Activated CD8-positive, alpha-beta memory T cell treated with anti-CD3 and anti-CD28 coated beads for 48 hours (primary cell): ENCODE measurements at places on chromosomes 11 and 22.

- no peak for DNase-seq
These were observed 3.2 kb upstream of the CST6 start for GRCh38 chr11:66008468-66009101.

- DNase-seq = no peak
These were observed 426.4 kb upstream of the FAT3 start for GRCh38 chr11:91798240-91798639.

DNA sequence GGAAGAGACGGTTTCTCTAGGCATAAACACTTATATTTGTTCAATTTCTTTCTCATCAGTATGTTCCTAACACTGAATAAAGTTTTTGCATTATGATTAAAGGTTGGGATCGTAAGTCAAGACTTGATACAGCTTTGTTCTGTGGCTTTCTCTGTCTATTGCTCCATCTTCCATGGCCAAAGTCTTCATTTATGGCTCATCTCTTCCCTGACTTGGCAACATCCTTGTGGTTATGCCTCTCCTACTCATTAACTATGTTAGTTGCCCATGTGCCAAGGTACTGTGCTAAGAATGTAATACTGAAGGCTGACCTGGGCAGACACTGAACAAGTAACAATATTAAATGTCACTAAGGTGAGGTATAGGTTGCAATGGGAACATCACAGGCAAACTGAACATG, 1.6 kb upstream of the ACCSL start:
- DNase-seq = no peak

- no peak for DNase-seq
These were observed 82.0 kb upstream of the OR5AK2 start for GRCh38 chr11:56906683-56907148.

- no peak for DNase-seq
These were observed 2.7 kb upstream of the DPP3 start for GRCh38 chr11:66477263-66478201.

DNA sequence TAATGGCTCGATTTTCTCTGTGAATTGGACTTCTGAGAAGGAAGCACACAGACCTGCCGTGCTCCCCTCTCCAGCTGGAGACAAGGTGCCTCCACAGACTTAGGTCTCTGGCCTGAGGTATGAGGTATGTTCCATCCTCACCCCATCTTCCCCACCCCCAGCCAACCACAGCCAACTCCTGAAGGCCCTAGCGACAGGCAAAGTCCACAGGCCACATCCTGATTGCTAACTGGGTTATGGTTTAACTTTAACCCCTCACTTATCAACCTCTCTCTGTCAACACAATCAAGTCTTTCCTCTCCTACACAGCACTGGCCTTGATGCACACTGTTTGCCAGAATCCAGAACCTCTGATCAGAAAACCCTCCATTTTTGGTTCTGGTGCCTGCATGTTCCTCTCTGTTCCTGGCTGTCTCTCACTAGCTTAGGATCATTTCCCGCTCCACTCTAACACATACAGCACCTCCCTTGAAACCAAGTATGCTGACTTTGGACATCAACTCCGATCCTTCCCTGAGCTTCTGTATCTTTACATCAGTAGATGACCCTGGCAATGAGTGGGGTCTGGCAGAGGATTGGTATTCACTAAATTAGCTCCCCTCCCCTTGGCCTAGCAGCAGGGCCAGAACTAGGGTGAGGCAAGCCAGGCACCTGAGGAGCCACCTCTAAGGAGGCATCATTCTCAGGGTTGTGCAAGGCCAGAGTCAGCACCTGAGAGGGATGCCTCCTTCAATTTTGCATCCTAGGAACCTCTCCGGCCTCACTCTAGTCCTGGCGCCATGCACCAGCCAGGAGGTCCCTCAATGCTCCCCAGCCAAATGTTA, 22.0 kb downstream of the JAML start:
- DNase-seq = no peak

GRCh38 chr22:22666307-22667091, 22.1 kb downstream of the GGTLC2 start:
- no peak for DNase-seq

GRCh38 chr11:94557421-94557820, 9.7 kb upstream of the PIWIL4 start:
- no peak for DNase-seq

GRCh38 chr11:91805293-91805692, 419.3 kb upstream of the FAT3 start:
- no peak for DNase-seq

GRCh38 chr11:35907648-35908431, 36.0 kb upstream of the LDLRAD3 start:
- no peak for DNase-seq

- DNase-seq = no peak
These were observed 15.3 kb upstream of the ELFN2 start for GRCh38 chr22:37442537-37442936.

- no peak for DNase-seq
These were observed 21.1 kb upstream of the PARVB start for GRCh38 chr22:44002997-44003396.

- DNase-seq = no peak
These were observed 83.1 kb upstream of the MTNR1B start for GRCh38 chr11:92886243-92886905.

DNA sequence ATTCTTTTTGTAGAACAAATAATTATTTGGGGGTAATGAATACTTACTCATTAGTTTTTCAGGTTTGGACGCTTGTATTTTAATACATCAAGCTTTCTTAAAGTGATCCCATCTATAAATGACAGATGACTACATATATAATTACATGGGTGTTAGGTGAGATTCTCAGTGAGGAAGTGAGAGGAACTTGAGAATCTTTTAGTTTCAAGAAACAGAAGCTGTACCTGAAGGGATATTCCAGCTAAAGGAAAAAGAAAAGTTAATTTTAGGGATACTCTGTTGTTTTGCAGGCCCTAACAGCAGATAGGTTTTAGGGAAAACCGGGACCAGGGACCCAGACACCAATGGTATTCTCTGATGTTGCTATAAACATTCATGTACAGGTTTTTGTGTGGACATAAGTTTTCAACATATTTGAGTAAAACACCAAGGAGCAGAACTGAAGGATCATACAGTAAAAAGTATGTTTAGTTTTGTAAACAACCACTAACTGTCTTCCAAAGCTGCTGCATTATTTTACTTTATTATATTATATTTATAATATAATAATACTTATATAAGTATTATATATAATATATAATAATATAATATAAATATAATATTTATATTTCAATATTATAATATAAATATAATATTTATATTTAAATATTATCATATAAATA, 24.1 kb upstream of the PHOX2A start:
- DNase-seq = no peak

DNA sequence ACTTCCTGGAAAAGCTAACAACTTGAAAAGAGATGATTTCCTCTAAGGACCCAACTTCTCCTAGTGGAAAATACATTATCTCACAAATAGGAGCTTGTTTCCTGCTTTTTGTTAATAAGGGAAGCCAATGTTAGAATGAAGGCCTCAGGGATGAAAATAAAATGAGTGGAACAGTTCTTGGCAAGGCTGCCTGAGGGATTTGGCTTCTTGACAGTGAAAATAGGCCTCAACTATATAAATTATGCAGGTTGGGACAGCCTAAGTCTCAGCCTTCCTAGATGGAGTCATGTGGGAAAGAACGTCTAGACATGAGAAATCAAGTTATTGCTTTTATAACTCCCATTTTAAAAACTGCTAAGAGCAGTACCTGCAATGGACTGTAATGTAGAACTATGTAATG, 92.8 kb upstream of the FIBIN start:
- DNase-seq = no peak

- DNase-seq = no peak
These were observed 43.7 kb downstream of the CD82 start for GRCh38 chr11:44608991-44609782.

- DNase-seq = no peak
These were observed 83.5 kb upstream of the NARS2 start for GRCh38 chr11:78657968-78658839.

DNA sequence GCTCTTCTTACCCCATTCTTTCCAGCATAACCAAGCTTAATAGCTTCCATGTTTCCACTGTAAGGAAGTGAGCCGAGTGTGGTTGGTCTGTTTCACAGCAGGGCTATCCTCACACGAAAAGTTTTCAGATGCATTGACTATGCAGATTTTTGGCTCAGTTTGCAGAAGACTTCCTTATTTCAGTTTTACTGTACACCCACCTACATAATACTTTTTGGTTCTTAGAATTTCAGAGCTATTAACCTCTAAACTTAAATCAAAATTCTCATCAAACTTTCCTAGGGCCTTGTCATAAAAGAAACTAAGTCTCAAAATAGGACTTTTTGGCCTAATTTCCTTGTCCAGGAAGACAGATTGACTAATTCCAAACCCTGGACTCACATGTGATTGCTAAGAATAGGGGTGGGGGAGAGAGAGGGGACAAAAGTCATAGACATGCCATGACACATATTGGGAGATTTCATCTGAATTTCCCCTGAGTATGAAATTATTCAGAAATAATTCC, 7.3 kb upstream of the EHF start:
- no peak for DNase-seq

DNA sequence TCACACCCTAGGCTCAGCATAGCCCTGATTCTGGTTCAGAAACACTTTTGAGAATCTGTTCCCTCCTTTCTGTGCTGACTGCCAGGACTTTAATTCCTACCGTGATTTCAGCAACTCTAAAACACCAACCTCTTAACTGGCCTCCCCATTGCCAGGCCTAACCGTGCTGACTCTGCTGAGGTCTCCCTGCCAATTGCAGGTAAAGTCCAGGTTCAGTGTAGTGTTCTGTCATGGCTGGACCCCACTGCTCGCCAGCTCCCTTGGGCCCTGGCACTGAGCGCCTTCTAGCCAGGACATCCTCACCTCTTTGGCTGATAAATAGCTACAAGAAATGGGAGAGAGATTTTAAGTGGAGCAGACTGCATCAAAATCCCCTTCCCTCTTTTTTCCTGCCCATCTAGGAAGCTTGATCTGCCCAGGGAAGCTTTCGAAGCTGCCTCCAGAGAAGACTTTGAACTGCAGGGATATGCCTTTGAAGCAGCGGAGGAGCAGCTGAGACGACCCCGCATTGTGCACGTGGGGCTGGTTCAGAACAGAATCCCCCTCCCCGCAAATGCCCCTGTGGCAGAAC, 4.7 kb downstream of the UPB1 start:
- DNase-seq = no peak

GRCh38 chr11:115164774-115165173, 339.4 kb downstream of the CADM1 start:
- DNase-seq = no peak

- DNase-seq = no peak
These were observed at the start of gene DKK3 for GRCh38 chr11:12007769-12008737. DKK3 (minus strand) TSS chr11:12008626; CDS start chr11:12008582, 44 bp downstream.

GRCh38 chr22:29195118-29195963, 10.4 kb upstream of the EMID1 start:
- DNase-seq = no peak

- no peak for DNase-seq
These were observed 191.6 kb upstream of the NCAM1 start for GRCh38 chr11:112769584-112769983.

GRCh38 chr11:102552447-102553194, 22.1 kb upstream of the MMP7 start:
- no peak for DNase-seq

GRCh38 chr11:43282607-43283440, 29.0 kb upstream of the API5 start:
- DNase-seq = peak; percentile 27

DNA sequence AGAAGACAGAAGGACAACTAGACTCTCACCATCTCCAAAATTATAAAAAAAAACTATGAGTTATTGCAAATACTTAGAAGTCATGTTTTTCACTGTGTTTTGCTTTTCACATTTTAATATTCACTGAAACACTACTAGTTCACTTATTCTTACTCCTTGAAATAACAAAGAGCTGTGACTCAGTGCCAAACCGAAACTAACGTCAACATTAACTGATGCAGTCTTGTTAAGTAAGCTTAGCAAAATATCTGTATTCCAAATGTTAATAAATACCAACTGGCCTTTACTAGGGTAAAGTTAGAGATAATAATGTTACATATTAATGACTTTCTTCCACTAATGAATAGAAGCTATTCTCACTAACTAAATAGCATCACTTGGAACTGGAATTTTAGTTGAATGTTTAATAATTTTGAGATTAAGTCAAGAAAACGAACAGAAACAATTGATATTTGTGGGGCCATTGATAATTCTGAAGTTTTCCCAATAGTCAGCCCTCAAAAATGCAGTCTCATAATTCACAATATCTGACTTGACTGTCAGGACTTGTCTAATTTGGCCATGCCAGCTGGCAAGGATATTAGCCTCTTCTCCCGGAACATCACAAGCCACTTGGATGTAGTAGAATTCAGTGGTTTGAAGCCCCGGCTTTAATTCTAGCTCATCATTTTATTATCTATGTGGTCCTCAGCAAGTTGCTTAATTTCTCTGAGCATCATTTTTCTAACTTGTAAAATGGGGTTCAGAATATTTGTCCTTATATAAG, 230.1 kb upstream of the DDI1 start:
- no peak for DNase-seq

GRCh38 chr22:37303821-37304274, 21.5 kb downstream of the CYTH4 start:
- peak; percentile 40 for DNase-seq

DNA sequence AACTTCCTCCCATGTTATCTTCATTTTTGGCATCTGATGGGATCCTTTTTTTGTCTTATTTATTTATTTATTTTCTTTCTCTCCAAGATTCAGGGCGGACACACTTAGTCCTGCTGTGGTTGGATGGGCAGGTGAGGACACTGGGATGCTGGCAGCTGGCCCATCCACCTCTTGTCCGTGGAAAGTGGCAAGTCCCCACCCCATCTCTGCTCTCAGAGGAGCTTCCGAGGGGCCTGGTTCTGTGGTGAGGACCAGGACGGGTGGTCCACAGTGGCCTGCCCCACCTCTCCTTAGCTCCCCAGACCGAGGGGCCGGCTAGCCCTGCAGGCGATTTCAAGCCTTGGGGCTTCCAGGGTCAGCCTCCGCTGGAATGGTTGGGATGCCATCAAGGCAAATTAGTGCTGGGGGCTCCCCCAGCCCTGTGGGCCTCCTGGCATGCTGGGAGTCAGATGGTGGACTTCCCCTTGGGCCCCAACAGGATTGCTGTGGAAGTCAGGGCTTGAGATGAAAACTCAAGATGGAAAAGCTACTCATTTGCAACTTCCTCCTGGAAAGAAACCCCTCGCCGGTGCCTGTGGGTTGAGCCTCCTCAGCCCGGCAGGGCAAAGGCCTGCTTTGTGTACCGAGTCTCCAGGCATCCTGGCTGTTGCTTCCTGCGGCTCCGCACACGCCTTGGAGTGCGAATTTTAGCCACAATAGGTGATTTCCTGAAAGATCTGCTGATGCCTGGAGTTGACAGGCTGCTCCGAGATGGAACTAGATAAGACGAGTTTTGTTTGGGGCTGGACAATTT, 31.2 kb upstream of the LINC01488 start:
- DNase-seq = no peak
